ENCODE measurements at places on chromosomes 16 and 17.

DNA sequence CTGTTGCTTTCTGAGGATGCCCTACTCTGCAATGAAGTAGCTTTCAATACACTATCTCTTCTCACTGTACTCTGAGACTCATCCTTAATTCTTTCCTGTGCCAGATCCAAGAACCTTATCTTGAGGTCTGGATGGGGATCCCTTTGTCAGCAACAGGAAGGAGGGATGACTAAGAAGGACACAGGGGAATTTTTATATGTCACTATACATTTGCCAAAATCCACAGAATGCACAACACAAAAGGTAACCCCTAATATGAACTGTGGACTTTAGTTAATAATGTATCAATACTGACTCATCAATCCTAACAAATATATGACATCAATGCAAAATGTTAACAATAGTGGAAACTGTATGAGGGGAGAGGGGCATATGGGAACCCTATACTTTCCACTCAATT is 4.7 kb upstream of the RBBP6 start:
- DNase-seq, result no peak

DNA sequence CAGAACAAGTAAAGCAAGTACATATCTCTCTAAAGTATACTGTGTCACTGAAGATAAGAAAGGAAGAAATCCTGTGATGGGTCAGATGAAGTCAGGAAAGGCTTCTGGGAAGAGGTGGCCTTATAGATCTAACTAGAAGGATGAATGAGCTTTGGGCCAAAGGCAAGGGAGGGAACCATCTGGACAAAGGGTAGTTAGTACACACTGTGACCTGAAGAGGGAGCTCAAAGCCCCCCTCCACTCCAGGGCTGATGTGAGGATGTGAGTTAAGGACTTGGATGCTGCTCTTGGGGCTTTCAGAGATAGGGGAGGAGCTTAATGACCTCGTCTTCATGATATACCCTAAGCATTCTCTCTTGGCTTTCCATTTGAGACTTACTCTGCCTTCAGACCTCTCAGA is 185.3 kb upstream of the CACNG3 start:
- no peak for DNase-seq

GRCh38 chr16:17377360-17378324 is 93.1 kb downstream of the XYLT1 start:
- no peak for DNase-seq

- DNase-seq, result no peak
These were observed 331.3 kb downstream of the SEC14L1 start for GRCh38 chr17:77471984-77472461.

Measured in stimulated activated naive CD4-positive, alpha-beta T cell treated with Interleukin-2 at 50 U/mL for 16 hours (primary cell).